ENCODE measurements at places on chromosomes 2 and 18.

DNA sequence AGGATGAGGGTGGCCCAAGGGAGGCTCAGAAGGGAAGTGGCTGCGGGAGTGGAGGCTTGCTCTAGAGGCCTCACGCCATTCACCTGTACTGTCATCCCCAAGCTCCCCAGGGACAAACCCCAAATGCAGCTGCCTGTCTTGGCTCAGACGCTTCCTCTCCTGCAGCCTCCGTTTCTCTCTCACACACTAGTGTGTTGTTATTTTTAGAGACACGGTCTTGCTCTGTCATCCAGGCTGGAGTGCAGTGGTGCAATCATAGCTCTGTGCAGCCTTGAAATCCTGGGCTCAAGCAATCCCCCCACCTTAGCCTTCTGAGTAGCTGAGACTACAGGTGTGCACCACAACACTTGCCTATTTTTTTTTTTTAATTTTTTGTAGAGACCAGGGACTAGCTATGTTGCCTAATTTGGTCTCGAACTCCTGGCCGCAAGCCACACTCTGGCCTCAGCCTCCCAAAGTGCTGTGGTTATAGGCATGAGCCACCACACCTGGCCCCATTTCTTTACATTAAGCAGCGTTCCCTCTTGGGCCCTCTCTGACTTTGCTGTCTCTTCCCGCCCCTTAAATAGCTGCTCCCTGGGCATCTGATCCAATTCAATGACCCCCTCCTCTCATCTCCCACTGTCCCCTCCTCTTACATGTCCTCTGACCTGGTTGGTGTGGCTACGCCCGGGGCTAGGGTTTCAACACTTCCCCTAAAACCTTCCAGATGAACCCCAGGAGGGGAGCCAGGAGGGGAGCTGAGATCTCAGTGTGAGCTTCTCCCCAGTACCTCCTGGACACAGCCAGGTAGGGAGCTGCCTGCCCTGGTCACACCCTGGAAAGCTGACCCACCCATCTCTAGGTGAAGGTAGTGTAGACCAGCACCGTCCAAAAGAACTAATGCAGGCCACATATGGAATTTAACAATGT lies 24.0 kb upstream of the LOXHD1 start:
- DNase-seq = no peak

DNA sequence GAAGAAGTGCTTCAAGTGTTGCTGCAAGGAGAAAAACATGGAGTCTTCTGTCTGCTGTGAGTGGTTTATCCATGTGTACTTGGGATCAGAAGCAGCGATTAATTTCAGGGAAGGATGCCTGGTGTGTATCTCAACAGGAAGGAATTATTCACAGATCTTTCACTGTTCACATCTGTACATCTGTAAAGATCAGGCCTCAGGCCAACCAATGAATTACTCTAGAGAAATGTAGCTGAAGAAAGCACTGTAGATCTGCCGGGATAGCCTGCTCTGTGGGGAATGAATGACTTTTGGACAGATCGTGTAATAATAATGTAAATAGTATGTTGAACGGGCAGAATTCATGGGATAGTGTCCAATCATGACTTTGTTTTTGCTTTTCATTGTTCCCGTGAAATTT lies 54.0 kb upstream of the SPP2 start:
- no peak for DNase-seq

- DNase-seq = no peak
Observed at GRCh38 chr2:72004976-72005375, 142.7 kb downstream of the CYP26B1 start.

DNA sequence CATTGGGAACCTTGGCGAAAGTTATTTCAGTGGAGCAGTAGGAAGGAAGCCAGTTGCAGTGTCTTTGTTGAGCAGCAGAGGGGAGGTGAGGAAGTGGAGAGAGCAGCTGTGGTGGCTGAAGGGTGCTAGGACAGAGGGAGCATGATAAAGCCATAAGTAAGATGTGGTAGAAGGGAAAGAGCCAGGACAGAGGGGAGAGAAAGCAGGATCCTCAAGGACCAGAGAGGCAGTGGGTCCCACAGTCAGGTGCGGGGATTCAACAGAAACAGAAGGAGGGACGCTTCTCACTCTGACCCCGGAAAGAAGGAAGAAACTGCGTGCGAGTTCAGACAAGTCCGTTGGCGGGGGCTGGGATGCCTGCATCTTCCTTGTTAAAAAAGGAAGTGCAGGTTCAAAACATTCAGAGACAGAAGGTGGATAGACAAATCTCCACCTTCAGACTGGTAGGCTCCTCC lies at the start of gene CXCR2:
Gene CXCR2 (plus strand): TSS at position 403 of the 455 bp plus-strand sequence. CDS start 8,774 bp downstream, outside the sequence.
- no peak for DNase-seq

DNA sequence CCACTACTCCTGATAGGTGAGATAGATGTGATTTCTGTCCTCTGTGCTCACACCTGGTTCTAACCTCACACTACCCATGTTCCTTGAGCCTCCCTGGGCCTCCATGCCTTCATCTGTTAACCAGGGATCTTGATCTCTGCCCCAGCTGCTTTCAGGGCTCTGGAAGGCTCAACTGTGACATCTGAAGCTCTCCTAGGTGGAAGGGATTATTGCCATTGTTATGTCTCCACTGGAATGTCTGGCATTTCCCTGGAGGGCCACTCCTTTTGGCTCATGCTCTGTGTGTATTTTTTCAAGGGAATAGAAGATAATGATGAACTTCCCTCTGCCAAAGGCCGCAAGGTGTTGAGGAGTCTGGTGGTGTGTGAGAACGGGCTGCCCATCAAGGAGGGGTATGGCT lies 41.2 kb downstream of the PCARE start:
- no peak for DNase-seq

GRCh38 chr2:46849721-46850556 lies 65.7 kb downstream of the MCFD2 start:
- DNase-seq = no peak

GRCh38 chr2:209830722-209831465 lies 59.3 kb downstream of the UNC80 start:
- DNase-seq = no peak

DNA sequence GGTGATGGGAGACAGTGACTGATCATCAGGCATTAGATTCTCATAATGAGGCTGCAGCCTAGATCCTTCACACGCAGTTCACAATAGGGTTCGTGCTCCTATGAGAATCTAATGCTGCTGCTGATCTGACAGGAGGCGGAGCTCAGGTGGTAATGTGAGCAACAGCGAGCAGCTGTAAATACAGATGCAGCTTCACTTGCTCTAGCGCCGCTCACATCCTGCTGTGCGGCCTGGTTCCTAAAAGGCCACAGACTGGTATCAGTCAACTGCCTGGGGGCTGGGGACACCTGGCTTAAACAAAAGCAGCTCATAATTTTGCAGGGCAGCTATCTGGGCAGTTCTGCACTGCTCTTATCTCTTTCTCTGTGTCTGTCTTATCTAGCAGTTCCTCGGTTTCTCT lies 20.4 kb upstream of the CD226 start:
- no peak for DNase-seq

- no peak for DNase-seq
Observed at GRCh38 chr2:101439716-101440115, 35.2 kb downstream of the RFX8 start.

DNA sequence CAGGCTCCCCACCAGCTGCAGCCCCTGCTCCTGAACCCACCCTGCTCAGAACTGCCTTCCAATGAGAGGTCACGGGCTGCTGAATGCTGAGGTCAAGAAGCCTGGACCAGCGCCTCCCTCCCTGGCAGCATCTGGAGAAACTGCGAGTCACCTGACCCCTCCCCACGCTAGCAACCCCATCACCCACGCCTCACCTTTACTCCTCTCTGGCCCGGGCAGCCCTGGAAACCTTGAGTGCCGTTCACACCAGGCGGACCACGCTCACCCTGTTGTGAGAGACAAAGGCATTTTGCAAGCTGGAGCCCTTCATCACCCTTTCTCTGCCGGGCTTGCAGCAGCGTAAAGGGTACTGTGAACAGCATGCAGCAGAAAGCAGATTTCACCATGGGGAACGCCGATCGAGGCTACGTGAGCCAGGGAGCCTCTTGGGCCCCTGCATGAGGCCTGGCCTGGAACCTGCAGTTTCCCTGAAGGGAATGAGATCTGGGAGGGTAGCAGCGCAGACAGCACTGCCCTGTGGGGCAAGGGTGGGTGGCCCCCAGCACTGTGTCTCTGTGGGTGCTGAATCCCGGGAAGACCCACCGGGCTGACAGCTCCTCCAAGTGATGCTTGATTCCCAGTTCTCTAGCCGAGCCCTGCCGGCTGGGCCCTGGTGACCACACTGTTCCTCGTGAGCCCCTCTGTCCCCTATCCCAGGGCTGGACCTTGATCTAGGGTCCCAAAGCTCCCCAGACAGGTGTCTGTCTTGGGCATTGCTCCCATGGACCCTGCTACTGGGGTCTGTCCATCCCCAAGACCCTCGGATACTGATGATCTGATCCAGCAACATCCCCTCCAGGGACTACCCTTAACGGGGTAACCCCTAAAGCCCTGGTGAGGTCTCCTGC lies 53.8 kb downstream of the COL6A3 start:
- no peak for DNase-seq

DNA sequence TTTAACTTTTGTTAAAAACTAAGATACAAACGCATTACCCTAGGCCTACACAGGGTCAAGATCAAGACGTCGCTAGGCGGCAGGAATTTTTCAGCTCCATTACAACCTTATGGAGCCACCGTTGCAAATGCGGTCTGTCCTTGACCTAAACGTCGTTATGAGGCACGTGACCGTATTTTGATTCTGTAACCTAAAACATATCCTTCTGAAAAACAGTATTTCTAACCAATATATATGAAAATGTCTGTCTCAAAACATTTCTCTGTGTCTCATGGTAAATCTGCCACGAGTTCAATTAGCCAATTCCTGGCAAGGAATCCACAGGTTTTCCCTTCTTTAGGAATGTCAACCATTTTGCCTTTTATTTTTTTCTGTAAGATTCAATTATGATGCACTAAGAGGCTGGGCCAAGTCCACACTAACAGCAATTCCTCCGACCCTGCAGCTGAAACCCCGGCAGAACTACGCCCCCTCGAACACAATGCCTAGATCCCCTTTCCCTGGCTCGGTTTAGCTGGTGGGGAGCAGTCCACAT lies 1.7 kb downstream of the RTN4 start:
- DNase-seq = no peak

GRCh38 chr2:68426848-68427579 lies 40.1 kb downstream of the FBXO48 start:
- no peak for DNase-seq

GRCh38 chr2:195861821-195862220 lies 204.8 kb downstream of the SLC39A10 start:
- no peak for DNase-seq

DNA sequence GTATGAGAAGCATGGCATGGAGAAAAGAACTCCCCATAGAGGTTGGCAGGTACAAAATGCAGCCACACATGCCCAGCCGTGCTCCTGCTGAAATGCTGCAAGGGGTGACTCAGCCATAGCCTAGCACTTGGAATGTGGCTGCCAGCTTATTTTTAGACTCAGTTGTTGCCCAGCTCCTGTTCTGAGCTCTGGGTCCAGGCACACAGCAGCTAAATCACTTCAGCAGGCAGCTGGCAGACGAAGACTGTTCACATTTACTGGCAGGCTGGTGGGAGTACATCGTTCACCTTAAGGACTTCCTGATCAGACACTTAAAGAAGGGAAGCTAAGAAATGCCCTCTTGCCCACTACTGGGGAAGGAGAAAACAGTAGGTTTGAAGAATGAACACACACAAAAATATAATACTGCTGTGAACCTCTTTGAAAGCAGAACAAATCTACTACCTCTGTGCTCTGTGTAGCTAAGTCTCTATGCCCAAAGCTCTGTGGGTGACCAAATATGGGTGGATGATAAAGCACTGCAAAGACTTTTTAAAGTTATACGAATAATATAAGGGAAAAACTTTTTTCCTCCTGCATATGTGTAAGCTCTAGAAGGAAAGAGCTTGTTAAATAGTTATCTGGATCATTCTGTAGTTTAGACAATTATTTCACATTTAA lies 146.1 kb downstream of the LNPK start:
- no peak for DNase-seq

- DNase-seq = no peak
Observed at GRCh38 chr2:75454241-75454620, 106.5 kb downstream of the EVA1A start.
